ENCODE measurements at places on chromosomes 11 and 22. TPM values are rescaled to one million over a fixed set of nuclear protein-coding genes. Genes with fewer than 3 reads are reported as not detected.

VSIG2 gene
- total RNA-seq: not detected

DNA sequence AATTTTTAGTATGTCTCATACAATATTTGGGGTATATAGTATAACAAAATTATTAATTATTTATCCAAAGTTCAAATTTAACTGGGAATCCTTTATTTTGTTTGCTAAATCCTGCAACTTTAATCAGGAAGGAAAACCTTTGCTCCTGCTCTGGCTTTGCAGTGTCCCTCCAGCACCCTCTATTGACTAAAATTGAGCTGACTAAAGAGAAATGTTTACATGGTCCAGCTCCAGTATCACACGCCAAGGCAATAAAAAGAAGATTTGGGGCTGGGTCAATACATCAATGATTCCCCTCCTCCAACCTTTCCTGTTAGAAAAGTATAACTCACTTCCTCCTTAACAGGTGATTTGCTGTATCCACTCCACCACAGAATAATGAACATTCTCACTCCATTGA, 153.0 kb upstream of the LRRC4C start:
- no peak for DNase-seq

DNA sequence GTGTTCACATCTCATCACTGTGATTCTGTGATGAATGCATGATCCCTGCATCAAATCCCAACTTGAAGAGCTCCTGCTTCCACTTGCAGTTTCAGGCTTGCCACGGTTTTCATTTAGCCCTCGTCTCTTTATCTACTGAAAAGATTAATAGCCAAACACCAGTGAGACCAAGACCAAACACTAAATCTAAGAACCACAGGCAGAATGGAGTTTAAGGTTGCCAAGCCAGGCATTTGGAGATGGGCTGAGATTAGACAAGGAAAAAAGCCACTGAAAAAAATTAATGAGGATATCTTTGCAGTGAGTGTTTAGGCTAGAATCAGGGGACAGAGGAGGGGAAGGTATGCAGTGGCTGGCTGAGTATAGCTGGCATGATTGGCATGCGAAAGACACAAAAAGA, 227.2 kb upstream of the BLID start:
- no peak for DNase-seq

GRCh38 chr11:41795004-41795403, 335.6 kb upstream of the LRRC4C start:
- DNase-seq: no peak

RIMBP3C gene
- 1.1 TPM for total RNA-seq

- no peak for DNase-seq
Observed at GRCh38 chr11:16921019-16921418, 93.2 kb downstream of the PLEKHA7 start.

OR5T1 gene
- not detected for total RNA-seq

DGAT2 gene
- total RNA-seq: 7.0 TPM

GRCh38 chr22:30704978-30705377, 10.3 kb downstream of the OSBP2 start:
- DNase-seq: no peak

GRCh38 chr11:83409891-83410290, 123.7 kb upstream of the CCDC90B start:
- no peak for DNase-seq

DNA sequence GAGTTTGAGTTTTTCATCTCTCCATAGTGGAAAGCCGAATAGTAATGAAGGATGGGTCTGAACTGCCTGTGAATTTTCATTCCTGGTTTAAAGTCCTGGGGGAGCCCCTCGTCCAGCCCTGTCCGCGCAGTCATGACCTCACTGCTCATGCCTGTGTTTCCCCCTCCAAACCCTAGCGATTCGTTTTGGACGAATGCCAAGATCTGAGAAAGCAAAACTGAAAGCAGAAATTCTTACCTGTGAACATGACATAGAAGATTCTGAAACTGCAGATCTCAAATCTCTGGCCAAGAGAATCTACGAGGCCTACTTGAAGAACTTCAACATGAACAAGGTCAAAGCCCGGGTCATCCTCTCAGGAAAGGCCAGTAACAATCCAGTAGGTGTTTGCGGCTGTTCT, 30.5 kb downstream of the CDPF1 start:
- no peak for DNase-seq

OR4D5 gene
- total RNA-seq: not detected

ASCL2 gene
- not detected for total RNA-seq

DNA sequence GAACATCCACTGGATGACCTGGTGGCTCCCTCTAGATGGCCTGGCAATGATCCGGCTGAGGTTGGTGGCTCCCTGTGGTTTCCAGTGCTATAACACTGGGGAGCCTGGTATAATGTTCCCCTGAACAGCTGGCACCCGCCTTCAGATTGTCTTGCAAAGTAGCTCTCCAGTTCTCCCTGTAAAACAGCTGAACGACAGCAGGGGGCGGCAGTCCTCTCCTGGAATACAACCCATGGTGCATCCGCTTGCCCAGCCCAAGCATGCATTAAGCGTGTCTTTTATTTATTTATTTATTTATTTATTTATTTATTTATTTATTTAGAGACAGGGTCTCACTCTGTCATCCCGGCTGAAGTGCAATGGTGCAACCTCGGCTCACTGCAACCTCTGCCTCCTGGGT, 258.9 kb downstream of the BUD13 start:
- DNase-seq: no peak

GRCh38 chr22:29706486-29706885, 13.3 kb upstream of the CABP7 start:
- no peak for DNase-seq

RASL10A gene
- 23.3 TPM for total RNA-seq

DNA sequence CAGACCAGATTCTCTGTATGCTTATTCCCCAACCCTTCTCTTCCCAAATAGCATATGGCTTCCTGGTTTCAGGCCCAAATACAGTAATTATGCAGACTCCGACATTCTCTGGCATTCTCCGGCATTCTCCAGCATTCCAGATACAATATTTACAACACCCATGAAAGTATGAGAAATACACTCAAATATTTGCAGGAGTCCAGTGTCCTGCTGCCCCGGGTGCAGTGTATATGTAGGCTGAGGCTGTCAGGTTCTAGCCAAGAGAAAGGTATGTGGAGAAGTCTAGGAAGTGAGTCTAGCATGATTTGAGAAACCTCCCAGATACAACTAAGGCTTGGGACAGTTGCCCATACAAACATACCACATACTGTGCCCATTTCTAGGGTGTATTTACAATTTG, 160.7 kb downstream of the SOX6 start:
- DNase-seq: no peak

DNA sequence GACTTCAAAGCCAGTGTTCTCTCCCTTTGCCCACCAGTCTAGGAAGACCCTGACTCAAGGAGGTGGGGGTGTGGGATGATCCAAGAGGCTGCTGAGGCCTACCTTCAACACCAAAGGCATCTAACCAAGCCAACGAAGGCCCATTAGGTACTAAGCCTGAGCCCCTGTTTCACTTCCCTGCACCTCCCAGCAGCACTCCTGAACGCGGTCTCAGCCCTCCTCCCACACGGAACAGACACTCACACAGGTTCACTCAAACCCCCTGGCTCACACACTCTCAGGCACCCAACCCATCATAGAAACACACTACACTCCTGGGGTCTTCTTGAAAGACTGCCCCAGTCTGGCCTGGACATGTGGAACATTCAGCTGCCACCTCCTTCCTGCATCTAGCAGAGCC, 40.7 kb downstream of the SLC22A12 start:
- DNase-seq: no peak

- DNase-seq: peak; percentile 28
Observed at GRCh38 chr22:19723983-19724827, 866 bp downstream of the GP1BB start.

DNA sequence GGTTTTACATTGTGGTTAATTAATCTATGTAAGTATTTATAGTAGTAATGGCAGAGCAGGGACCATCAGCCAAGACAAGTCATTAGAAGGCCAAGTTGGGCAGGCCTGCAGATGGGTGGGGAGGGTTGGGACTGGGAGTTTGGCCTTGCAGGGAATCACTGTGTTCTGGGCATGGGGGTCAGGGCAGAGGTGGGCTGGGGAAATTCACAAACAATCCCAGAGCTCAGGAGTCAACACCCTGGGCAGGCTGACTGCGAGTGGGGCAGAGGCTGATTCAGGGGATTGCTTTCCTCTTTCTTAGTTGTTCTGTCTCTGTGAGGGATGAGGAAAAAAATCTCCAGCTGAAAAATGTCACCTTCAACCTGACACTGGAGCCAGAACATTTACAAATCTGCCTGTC, 322.5 kb downstream of the NTM start:
- no peak for DNase-seq

DNA sequence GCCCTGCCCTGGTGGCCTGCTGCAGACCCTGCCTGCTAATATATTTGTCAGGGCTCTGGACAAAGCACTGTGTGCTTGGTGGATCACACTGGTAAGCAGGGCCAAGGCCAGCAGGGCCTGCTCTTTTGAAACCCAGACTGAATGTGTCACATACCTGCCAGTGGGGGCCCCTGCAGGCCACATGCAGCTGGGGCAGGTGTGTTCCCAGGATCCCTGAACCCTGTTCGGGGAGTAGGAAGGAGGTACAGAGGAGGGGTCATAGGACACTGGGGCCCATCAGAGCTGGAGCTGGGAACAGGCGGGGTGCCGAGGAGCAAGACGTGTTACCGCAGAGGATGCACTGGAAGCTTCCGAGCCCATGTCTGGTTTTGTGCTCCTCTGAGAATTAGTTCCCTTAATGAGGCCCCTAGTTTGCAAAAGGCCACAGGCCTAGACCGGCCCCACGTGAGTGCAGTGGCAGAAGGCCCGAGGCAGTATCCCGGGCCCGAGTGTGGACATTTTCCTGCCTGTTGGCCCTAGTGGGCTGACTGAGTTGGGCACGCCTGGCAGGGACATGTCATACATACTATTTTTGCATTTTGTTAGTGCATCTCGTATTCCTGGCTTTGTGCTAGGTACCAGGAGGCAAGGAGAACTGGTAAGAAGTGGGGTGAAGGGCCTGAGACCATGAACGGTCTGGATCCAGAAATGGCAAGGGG, 11.2 kb upstream of the ACR start:
- no peak for DNase-seq

- DNase-seq: no peak
Observed at GRCh38 chr11:119504371-119504770, 81.4 kb upstream of the THY1 start.

- DNase-seq: peak; percentile 20
Observed at GRCh38 chr22:27151407-27151806, 494.0 kb downstream of the MIAT start.

GRCh38 chr11:113632981-113633380, 73.1 kb downstream of the TMPRSS5 start:
- DNase-seq: no peak

DNA sequence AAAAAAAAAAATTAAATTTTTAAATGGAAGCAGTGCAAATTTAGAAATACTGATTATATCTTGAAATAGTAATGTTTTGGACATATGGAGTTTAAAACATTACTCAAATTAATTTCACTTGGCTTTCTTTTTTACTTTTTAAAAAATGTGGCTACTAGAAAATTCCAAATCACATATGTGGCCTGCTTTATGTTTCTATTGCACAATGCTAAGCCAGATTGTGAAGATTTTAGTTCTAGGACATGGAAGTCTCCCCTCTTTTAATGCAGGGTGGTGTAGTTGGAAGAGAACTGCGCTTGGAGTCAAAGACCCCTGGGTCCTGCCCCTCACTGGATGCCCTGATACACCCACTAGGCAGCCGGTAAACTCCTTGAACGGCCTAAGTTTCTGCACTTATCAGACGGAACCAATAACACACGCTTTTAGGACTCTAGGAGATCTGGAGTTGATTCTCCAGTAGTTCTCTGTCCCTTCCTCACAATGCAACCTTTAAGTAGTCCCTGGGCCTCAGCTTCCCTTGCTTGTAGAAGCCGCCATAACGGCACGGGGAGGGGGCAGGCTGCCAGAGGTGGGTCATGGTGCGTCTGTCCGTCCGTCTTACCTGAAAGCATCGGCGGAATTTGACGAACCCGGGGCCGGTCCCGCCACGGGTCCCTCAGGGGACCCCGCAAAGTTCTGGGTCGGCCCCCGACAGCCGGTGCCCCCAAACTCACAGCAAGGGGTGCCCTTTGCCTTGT, 505 bp downstream of the FAM227A start:
- peak; percentile 6 for DNase-seq

- peak; percentile 89 for DNase-seq
Observed at GRCh38 chr11:110026858-110027626, 66.2 kb upstream of the ZC3H12C start.

DNA sequence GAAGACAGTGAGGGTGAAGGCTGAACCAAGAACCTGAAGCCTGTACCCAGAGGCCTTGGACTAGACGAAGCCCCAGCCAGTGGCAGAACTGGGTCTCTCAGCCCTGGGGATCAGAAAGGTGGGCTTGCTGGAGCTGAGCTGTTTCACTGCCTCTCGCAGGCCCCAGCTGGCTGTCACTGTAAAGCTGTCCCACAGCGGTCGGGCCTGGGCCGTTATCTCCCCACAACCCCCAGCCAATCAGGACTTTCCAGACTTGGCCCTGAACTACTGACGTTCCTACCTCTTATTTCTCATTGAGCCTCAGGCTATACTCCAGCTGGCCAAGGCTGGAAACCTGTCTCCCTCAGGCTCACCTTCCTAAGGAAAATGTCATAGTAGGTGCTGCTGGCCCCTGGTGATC, 4.1 kb downstream of the PPP1CA start:
- DNase-seq: peak; percentile 1

DNA sequence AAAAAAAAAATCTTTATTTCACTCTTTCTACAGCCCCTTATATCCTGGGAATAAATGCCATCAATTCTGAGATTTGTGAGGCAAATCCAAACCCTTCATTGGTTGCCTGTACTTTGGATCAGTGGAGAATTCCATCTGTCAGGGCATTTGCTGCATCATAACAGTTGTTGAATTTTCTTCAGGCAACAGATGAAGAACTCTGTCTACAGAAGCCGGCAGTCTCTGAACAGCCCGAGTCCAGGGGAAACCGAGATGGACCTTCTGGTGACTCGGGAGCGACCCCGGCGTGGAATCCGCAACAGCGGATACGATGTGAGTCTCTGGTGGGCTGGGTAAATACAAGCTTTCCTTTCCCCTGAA, 82.3 kb downstream of the C11orf91 start:
- DNase-seq: no peak

- peak; percentile 1 for DNase-seq
Observed at GRCh38 chr11:56522008-56522407, 21.0 kb downstream of the OR5M11 start.

GRCh38 chr11:128819198-128819597, 47.9 kb downstream of the KCNJ1 start:
- DNase-seq: no peak

DNA sequence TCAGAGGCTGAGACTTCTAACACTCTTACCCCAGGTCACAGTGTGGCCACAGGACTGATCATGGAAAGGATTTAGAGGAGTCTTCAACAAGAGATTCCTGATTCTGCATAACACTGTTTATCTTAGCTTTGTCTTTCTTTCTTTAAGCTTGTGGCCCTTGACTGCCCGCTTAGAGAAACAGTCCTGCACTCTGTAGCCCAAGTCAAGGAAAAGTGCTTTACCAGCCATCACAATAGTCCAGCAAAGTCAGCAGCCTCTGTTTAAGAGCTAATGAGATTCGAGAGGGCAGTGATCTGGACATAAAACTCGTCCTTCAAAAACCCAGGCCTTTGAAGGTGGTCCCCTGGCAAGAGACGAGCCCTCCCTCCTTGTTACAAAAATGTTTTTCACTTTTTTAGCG, 30.0 kb downstream of the PRDM10 start:
- DNase-seq: peak; percentile 43
